Prostate gland (tissue), 2 donors: ENCODE measurements at places on chromosomes 7 and 10. TPM values are rescaled to one million over a fixed set of nuclear protein-coding genes. Genes with fewer than 3 reads are reported as not detected.

The VWDE gene
- total RNA-seq, result 2.7 TPM

The AMPH gene
- total RNA-seq, result 5.9 TPM

The PLPP4 gene
- total RNA-seq, result 61.3 TPM

The ASIC3 gene
- 11.0 TPM for total RNA-seq

The CYTH3 gene
- total RNA-seq, result 12.3 TPM

The AEBP1 gene
- total RNA-seq, result 219 TPM
